ENCODE measurements at places on chromosomes 2 and 18. TPM values are rescaled to one million over a fixed set of nuclear protein-coding genes. Genes with fewer than 3 reads are reported as not detected.

DNA sequence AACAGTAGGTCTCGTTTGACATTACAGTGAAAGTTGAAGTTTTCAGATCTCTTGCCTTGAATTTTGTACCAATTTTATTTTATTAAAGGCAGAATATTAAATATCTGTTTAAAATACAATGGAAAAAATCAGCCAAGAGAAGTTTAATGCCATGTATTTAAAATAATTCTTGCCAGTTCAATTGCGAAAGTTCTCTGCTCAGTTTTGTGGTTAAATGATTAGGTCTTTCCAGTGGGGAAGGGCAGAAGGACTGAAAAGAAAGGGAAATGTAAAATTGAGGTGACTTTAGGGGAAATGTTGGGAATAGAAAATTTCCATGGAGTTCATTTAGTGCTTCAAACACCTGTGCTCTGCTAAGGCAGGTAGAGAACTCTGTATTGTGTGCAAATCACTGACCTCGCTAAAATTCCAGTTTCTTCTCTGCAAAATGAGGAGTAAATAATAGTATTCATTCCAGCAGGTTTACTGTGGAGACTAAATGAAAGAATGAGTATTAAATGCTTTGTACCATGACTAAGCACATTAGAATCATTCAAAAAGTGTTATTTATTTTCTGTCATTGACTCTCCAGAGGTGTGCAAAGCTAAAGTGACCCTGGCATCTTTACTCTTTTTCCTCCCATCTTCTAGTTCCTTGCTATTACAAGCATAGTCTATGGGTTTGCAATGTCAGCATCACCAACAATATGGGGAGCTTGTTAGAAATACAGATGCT is 74.4 kb downstream of the KIAA1328 start:
- DNase-seq: no peak

DNA sequence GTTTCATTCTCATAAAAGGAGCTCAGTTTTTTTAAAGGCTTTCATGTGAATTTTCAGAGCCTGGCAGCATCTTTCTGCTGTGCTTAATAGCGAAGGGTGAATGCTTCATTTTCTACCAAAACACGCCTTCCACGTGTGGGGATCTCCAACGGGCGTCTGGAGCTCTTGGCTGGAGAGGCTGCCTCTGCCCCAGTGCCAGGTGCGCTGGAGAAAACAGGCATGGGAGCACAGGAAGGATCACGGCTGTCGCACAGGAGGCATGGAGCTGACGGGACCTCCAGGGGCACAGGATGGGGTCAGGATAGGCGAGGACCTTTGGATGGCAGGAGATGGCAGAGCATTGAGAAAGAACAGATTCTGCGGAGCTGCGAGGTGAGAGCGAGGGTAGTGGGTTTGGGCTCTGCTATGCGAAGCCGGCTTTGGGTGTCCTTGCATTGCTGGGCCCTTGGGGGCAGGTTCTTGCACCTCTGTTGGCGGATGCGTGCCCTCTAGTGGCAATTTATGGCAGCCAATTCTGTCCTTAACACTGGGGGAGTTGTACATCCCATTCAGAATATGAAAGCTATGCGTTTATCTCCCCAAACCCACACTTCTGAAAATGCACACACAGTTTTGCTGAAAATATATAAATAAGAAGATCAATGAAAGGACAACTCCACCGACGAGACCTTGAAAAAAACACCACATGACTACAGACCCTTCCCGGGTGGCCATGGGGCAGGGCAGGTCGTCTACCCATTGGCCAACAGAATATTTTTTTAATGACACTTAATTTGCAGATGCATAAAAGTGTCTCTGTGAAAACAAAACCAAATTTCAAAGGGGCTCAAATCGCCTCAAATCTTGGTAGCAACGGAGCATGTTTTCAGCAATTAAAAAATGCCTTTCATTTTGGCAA is 90.4 kb upstream of the SLC35G4 start:
- DNase-seq: peak; percentile 44

DNA sequence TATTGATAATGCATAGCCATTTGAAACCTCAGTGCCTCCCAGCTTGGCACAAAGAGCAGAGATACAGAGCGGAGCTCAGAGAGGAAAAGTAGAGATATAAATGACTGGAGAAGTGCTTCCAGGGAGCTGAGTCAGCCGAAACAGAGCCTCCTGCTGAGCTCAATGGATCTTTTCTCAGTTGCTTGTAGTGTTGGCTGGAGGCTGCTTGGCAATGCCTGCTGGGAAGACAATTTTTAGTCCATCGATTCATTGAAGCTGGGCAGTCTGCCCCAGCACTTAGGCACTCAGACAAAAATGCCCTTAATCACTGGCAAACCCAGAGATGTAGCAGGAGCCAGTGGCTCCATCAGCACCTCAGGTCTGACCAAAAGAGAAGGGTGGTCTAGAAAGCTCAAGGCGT is 81.3 kb upstream of the SETBP1 start:
- DNase-seq: peak; percentile 8

DNA sequence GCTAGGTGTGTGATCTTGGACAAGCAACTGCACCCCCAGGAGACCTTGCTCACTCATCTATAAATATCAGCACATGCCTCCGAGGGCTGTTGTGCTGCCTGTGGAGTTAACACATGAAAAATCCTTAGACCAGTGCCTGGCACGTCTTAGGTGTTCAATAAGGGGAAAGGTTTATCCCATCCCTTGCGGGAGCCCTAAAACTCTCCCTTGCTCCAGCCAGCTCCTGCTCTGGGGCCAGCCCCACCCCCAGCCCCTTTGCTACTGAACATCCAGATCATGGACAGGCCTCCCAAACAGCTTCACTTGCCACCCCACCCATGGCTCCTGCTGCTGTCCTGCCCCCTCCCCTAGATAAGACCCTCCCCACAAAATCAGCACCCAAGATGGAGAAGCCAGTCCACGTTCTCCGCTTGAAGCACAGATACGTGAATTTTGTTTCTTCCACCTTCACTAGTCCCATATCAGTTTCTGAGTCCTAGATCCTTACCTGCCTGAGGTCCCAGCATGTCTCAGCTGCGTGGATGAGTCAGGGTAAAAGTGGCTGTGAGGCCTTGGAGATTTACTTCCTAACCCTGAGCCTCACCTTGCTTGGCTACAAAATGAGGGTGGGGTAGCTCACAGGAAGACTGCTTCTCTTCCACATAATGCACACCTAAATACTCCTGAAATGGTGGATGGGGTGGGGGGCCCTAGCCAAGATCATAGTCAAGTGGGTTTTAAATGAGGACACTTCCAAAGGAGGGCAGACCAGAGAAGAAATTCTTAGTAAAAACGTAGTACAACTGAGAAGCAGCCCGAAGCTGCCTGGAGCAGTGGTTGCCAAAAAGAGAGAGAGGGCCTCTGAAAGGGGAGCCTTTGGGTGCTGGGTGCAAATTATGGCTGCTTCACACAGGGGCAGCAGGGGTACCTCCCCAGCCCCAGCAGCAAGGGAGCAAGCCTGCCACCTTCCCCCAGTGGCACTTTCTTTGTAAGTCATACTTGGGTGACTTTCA is 40.4 kb downstream of the C1QL2 start:
- no peak for DNase-seq

- DNase-seq: no peak
Measured at GRCh38 chr2:172389685-172390339, 37.6 kb upstream of the ITGA6 start.

GRCh38 chr2:188291617-188292347 is at the start of gene GULP1:
Gene GULP1 (plus strand): TSS chr2:188291874. CDS start chr2:188477703, 185,829 bp downstream.
- DNase-seq: peak; percentile 62

- DNase-seq: no peak
Measured at GRCh38 chr2:66202586-66202985, 232.3 kb upstream of the MEIS1 start.

DNA sequence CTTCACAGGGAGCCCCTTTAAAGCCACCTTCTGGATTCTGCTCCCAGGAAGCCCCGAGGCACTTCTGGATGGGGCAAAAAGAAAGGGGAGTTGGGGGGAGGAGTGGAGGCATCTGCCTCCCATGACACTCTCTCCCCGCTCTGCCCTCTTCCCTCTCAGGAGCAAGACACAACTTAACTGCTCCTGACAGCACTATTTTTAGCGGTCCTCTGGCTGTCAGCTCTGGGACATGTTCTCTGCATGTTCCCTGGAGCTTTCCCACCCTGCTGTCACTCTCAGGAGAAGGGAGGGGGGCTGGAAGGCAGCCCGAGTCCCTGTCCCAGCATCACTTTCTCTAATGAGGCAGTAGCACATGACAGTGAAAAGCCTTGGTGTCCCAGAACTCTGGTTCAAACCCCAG is 32.3 kb downstream of the PLB1 start:
- DNase-seq: no peak

CREG2 gene
- 0.62 TPM for total RNA-seq

FAP gene
- 1.9 TPM for total RNA-seq

TBR1 gene
- total RNA-seq: not detected

CDH20 gene
- total RNA-seq: not detected
